ENCODE measurements at places on chromosomes 3 and 15.

DNA sequence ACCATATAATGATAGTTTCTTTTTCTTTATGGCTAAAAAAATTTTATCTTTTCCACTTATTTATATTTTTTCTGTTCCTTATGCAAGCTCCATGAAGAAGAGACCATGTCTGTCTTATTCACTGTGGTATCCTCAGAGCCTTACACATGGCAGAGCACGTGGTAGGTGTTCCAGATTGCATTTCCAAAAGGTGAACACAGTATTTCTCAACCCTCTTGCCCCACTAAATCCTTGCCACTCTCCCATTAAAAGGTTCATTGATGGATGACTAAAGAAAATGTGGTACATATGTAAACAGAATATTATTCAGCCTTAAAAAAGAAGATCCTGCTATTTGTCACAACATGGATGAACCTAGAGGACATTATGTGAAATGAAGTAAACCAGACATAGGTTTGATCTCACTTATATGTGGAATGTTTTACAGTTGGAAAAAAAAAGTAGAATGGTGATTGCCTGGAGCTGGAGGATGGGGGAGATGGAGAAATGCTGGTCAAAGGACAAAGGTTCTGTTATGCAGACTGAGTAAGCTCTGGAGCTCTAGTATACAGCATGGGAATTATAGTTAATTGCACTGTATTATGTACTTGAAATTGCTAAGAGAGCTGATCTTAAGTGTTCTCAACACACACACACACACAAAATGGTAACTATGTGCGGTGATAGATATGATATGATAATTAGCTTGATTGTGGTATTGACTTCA is 266.7 kb downstream of the CNTN3 start:
- no peak for DNase-seq

DNA sequence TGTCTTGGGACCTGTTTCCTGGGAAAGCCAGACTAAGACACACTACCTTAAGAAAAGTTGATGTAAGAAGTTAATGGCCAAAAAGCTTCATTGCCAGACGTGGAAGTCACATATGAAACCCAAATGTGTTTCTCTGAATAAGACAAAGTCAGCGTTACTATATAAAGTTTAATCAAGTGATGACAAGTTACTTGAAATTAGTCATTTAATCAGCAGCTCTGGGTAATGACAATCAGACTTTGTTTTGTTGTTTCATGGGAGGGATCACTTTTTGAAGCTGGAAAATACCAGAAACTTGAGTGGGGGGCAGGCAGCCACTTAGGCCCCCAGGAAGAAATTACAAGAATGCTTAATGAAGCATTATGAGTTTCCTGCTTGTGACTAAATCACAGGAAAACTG is 218.6 kb downstream of the PTPRG start:
- no peak for DNase-seq

DNA sequence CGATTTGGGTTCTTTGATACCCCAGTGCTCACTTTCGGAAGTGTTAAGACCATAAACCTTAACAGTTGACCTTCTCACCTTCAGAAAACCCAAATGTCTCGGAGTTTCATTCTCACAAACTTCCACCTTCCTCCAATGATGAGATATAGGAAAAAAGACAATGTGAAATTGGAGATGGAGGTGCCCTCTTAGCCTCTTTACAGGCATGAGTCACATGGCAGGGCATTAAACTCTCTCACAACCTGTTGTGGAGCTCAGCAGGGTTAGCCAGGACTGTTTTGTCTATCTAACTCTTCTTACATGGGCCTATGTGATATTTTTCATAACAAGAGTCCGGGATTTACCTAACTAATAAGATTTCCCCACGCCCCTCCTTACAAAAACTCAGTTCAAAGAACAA is 10.7 kb downstream of the AGTR1 start:
- no peak for DNase-seq

DNA sequence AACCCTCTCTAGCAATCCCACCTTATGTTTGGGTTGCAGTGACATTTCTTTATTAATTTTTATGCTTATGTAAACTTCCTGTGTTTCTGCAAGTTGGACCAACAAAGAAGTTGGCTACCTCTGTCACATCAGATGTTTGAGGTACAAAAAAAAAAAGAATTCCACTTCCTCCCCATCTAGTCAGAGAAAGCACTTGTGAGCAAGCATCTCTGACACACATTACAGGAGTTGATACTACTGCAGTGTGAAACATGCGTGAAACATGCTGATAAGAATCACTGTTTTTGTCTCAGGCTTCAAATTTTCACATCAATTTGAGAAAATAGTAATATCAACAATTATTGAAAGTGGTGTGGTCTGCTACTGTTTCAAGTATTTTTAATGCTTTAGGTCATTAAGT is 1.3 kb downstream of the SCAANT1 start:
- DNase-seq: no peak

DNA sequence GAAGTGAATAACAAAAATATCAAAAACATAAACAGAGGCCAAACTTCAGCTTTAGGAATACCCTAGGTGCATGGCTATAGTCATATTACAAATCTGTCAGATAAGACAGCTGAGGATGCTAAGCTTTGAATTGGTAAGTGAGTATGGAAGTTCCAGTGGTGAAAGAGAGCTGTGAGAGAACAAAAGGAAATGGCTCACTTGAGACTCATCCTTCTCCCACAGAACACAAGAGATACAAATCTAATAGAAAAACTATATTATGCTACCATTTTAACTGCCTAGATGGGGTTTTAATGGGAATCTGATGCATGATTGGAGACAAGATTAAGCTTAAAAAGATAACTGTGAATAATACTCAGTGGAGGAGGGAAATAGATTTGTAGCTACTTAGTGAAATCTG is 21.5 kb upstream of the PEX5L start:
- DNase-seq: no peak

DNA sequence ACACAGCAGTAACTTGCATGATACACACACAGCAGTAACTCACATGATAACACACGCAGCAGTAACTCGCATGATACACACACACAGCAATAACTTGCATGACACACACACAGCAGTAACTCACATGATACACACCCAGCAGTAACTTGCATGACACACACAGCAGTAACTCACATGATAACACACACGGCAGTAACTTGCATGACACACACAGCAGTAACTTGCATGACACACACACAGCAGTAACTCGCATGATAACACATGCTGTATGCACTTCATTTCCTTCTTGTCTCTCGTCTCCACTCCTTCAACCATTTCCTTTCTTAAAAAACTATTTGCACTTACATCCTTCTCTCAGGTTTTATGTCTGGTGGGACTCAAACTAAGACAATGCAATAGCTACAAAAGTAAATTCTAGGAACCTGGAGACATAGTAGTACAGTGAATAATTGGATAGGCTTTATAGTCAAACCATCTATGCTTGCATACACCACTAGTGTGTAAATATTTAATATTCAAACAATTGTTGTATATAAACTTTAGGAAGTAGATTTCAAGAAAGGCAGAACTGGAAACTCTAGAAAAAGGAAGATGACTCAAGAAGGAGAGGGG is 130.8 kb downstream of the UACA start:
- DNase-seq: no peak

- no peak for DNase-seq
Observed at GRCh38 chr3:26061947-26062346, 272.1 kb downstream of the OXSM start.

- no peak for DNase-seq
Observed at GRCh38 chr3:18415839-18416238, 9.3 kb downstream of the SATB1 start.

GRCh38 chr15:80526556-80527340 is 122.6 kb downstream of the ARNT2 start:
- no peak for DNase-seq

All from HEK293T (cell line).